Fibroblast of skin of left biceps (primary cell): ENCODE measurements at places on chromosomes 3 and 15.
A peak's percentile ranks its signal among the peaks of the same experiment; 100 is the strongest.

- peak; percentile 50 for DNase-seq
Observed at GRCh38 chr3:71195492-71195891, 388.0 kb downstream of the FOXP1 start.

- no peak for DNase-seq
Observed at GRCh38 chr3:116749388-116749787, 39.8 kb downstream of the TUSC7 start.

DNA sequence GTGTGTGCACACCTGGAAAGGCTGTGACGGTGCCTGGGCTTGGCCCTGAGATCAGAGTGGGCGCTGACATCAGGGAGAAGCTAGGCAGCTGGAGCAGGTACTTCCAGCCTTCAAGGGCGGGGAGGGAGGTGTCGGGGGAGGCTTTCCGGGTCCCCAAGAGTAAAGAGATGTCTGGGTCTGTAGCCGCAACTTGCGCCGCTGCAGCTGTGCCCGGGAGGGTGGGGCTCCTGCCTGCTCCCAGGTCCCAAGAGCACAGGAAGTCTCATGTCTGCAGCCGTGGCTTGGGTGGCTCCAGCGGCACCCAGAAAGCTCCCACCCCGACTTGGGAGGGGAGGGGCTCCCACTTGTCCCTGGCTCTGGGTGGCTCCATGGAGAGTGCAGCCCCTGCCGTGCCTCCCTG lies 103.2 kb upstream of the BNIP2 start:
- DNase-seq = no peak

DNA sequence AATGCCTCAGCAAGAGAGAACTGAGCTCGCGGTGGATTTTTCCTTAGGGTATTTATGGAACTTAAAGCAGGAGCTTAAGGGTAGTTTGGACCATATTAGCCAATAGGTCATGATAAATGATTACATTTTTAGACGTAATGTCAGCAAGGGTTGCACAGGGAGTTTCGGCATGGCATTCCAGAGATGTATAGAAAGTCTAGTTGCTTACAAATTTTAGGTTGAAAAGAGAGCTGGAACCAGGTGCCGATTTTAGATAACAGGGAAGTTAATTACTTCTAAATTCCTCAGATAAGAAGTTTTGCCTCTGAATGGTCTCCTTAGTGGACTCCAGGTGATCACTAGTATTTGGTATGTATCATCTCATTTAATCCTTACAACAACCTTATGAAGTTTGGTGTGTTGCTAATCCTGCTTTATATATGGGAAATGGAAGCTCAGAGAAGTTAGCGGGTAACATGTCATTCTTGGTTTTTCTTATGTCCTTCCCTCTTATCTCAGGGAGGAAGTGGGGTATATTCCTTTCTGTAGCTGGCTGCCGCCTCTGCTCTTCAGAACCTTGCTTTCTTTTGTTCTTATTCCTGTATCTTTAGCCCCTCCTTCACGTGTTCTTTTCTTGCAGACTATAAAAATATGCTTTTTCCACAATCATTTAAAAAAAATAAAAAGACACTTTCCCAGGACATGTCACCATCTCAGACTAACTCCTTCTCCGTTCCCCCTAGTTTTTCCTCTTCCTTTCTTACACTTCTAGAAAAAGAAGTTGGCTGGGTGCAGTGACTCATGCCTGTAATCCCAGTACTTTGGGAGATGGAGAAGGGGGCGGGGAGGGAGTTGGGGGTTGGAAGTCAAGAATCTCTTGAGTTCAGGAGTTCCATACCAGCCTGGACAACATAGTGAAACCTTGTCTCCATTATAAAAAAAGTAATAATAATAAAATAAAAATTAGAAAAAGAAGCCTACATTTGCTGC lies 25.7 kb downstream of the IQGAP1 start:
- DNase-seq = no peak

DNA sequence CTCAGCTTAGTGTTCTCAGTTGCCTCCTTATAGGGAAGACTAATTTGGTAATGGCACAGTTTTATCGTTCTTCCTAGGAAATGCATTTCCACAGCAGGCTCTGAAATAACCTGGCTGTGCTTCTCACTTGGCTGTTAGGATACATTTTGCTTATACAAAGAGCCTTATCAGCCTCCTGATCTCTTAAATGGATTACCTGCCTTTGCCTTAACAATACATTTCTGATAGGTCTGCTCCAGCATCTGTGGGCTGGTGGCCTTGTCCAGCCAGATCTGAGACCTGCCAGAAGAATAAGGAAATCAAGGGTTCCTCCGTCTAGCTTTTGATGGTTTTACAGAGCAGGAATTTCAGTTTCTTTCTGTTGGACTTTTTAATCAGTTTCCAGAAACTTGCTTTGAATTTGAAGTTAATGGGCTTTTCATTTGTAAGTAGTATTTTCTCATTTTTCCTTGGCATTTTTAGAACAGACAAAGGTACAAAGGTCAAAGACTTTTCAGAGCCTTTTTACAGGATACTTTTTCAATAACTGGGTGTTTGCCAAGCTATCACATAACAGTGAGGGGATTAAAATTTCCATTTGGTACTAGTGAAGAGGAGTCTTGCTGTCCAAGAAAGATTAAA lies 116.3 kb downstream of the AKAP13 start:
- no peak for DNase-seq

- DNase-seq = no peak
Observed at GRCh38 chr3:62103531-62103930, 269.8 kb downstream of the FEZF2 start.

DNA sequence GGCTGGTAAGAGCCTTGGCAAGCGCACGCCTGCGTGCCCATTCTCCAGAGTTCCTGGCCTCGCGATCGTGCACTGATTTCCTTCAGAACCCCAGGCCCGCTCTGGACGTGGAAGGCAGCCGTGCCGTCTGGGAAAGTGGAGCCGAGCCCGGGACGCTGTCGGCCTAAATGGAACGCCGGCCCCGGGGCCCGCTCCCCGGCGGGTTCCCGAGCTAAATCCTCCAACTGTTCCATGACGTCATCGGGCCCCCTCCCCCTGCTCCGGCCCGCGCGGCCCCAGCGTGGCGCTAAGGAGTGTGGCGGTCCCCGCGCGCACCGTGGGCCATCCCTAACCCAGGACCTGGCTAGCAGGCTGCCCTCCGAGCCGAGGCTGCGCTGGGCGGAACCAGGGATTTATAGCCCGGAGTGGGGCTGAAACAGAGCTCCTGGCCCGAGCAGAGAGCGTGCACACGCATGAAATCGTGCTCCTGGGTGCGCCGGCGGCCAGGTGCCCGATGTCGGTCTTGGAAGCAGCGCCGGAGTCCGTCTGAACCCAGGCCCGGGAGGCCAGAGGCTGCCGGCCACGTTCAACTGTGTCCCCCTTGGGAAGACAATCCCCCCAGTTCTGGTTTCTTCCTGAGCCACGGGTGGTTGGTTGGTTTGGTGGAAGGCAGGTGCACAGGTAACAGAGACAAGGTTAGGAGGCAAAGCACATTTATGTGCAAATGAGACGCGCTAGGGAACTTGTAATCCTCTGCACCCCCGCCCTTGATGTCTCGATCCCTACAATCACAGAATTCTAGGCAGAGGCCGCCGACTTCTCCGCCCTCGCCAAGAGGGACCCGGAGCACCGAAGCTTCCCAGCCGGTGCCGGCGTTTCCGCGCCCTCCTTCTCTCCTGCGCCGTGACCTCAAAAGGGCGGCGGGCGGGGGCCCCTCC lies 84.9 kb upstream of the ETV5 start:
- no peak for DNase-seq

DNA sequence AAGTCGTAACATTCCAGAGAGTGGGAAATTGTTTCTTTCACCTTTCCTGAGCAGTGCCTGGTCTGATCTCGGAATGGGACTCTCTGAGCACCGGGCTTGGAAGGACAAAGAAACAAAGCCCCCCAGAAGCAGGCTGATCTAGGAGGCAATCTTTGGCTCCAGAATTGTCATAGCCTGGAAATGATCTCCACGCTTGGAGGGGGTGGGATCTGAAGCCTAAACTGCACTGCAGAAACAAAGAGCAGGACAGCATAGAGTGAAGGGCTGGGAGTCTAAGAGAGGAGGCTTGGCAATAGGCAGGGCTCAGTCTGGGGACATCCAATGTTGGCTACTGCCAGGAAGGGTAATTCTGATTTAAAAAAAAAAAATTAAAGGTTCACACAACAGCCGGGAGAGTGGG lies 1.9 kb downstream of the CRABP1 start:
- DNase-seq = no peak

DNA sequence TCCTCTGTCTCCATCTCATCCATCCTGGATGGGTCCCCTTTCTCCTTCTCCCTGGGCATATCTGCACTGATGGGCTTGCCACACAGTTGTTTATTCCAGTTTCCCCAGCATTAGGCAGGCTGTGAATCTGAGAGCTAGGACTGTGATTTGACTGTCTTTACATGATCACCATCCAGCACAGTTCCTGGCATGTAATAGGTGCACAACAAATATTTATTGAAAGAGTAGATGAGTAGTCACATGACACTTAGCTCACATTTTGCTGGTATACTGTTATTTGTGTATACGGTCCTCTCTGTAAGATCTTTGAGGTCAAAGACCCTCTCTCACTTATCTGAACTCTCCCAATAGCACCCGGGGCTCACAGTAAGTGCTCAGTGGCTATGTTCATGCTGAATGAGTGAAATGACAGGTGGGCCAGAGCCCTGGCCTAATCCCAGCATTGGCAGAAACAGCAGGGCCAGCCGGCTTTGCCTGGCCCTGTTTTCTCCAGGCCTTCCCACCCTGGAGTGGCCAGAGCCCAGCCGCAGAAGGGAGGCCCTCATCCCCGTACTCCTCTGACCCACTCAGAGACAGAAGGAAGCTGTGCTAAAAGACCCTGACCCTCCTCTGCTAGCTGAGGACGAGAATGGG lies 16.2 kb upstream of the BAHD1 start:
- no peak for DNase-seq

DNA sequence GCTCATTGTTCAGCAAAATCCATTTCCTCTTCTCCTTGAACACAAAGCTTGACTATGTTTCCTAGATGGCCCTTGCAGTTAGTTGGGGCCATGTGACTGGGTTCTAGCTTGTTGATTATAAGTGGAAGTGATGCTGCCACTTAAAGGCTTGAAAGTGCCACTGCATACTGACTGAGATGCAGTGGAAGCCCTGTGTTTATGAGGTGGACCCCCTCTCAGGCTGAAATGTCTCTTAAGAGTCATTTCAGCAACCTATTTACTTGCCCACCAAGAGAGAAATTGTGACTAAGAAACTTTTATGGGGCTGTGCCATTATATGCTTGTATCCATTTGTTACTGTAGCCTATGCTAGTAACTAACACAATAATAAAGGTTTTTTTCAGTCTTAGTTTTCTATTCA lies 8.4 kb upstream of the ANP32A start:
- no peak for DNase-seq

GRCh38 chr3:100060685-100061484 lies 53.4 kb downstream of the FILIP1L start:
- DNase-seq = no peak
